ENCODE measurements at places on chromosomes 13 and 19.
A peak's percentile ranks its signal among the peaks of the same experiment; 100 is the strongest.

GRCh38 chr13:24737042-24737441, 26.9 kb upstream of the RNF17 start:
- DNase-seq, result no peak

GRCh38 chr19:51780270-51780669, 14.7 kb upstream of the FPR3 start:
- no peak for DNase-seq

GRCh38 chr13:21014139-21014501, 47.3 kb downstream of the LATS2 start:
- DNase-seq, result no peak

GRCh38 chr13:21837841-21838551, 167.1 kb downstream of the FGF9 start:
- no peak for DNase-seq

- DNase-seq, result peak; percentile 30
These were observed 63.4 kb downstream of the KCTD12 start for GRCh38 chr13:76822698-76823267.

DNA sequence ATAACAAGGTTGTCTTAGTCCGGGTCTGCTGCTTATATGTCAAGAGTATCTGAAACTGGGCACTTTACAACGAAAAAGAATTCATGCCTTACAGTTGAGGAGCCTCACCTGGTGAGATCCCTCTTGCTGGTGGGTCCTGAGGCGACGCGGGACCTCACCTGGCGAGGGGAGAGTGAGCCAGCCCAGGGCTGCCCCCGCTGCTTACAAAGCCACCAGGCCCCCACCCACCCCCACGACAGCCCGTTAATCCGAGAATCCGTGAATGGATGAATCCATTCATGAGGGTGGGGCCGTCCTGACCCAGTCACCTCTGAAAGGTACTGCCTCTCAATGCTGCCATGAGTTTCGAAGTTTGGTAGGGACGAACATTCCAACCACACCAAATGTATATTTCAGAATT, 54.0 kb upstream of the F7 start:
- no peak for DNase-seq

GRCh38 chr19:33325920-33326319, 23.6 kb upstream of the CEBPA start:
- DNase-seq, result no peak
